ENCODE measurements at places on chromosomes 5 and 9.
A peak's percentile ranks its signal among the peaks of the same experiment; 100 is the strongest.

GRCh38 chr9:93154293-93154903 lies 20.3 kb upstream of the NINJ1 start:
- no peak for DNase-seq

DNA sequence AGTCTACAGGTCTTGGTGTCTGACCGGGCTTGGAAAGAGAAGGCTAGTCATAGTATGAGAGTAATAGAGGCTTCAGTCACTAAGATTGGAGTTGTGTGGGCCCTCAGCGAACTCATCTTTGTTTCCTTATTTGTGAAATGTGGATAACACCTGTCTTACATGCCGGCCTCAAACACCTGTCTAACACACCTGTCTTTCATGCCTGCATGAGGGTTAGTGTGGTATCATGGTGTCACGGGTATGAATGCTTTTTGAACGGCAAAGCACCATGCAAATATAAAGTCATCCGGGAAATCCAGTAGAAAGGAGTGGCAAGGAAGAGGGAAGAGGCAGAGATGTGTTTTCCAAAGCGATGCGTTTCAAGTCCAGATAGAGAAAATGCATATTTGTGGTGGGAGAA lies 25.5 kb downstream of the GRAMD2B start:
- DNase-seq, result no peak

GRCh38 chr5:73440262-73440661 lies 8.3 kb downstream of the FOXD1 start:
- DNase-seq, result no peak

GRCh38 chr9:82560457-82560904 lies 502.5 kb downstream of the RASEF start:
- no peak for DNase-seq

- no peak for DNase-seq
These were observed 182.9 kb downstream of the CD180 start for GRCh38 chr5:67013719-67014118.

GRCh38 chr5:170795154-170795553 lies 11.6 kb downstream of the GABRP start:
- no peak for DNase-seq

DNA sequence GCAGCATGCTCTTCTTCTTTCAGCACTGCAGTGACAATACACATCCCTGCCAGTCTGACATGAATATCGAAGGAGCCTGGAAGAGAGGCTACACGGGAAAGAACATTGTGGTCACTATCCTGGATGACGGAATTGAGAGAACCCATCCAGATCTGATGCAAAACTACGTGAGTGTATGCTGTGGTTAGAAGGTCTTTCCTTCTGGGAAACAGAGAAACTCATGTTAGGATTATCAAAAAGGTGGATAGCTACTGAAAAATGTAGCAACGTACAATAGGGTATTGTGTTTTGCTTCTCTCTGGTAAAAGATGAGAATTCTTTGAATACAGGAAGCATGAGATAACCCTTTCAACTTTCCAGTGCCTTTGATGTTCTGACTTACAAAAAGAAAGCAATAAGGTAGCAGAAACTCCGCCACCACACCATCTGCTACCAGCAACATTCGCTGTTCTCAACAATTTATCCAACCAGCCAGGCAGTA lies 133.3 kb downstream of the PCSK5 start:
- DNase-seq, result no peak

- no peak for DNase-seq
These were observed 39.7 kb upstream of the RNU6ATAC start for GRCh38 chr9:134204041-134204440.

DNA sequence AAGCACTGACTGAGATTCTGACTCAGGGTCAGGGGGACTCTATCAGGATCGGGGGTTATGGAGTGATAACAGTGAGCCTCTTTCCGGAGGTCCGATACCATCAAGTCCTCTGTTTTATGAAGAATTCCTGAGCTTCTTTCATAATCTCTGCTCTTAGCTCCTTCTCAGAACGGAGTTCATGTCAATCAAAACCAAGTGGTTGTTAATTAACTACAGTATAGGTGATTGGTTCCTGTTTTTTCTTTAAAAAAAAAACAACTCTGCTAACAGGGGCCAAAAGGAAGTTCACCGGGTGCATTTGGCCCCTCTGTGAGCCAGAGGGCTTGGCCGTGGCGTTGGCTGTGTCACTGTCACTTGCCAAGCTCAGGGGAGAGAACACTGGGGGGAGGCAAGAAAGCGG lies 4.0 kb downstream of the GFI1B start:
- no peak for DNase-seq

- DNase-seq, result no peak
These were observed 358.9 kb upstream of the RFX3 start for GRCh38 chr9:3884736-3885135.

- no peak for DNase-seq
These were observed 713 bp downstream of the MOB3B start for GRCh38 chr9:27528886-27529315.

- DNase-seq, result no peak
These were observed 199.4 kb upstream of the ST8SIA4 start for GRCh38 chr5:101102506-101102905.

- DNase-seq, result no peak
These were observed 17.4 kb downstream of the GPRIN1 start for GRCh38 chr5:176592573-176592972.

- DNase-seq, result peak; percentile 82
These were observed 680 bp downstream of the GPX8 start for GRCh38 chr5:55160493-55161209.

GRCh38 chr5:53984971-53985370 lies 325.4 kb downstream of the ARL15 start:
- no peak for DNase-seq

GRCh38 chr9:23811633-23812032 lies 14.4 kb downstream of the ELAVL2 start:
- no peak for DNase-seq

- DNase-seq, result no peak
These were observed 43.6 kb upstream of the IPPK start for GRCh38 chr9:92713528-92713927.

- DNase-seq, result no peak
These were observed 234.6 kb downstream of the GABRB2 start for GRCh38 chr5:161311965-161312364.

DNA sequence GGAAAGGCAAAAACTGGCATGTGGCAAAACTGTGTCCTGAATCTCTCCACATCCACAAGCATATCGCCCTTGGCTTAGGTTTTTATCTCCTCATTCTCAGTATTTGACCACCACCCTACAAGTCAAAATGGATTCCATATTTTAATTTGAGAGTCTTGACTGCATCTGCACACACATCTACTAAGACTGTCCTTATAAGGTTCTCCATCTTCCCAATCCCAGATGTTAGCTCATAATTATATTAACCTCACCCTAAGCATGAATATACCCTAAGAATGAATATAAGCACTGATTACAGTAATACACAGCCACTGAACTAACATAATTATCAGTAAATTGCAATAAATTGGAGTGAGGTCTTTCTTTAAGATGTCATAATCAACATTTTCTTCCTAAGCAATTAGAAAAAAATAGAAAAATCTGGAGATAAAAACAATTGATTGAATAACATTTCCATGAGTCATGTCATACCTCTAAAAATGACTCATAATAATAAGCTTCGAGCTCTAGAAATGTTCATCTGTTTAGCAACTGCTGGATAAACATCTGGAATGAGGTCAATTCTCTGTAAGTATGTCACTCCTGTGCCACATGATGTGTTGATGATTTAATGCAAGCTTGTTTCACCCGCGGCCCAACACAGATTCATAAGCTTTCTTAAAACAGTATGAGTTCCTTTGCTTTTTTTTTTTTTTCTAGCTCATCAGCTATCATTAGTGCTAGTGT lies 39.9 kb upstream of the PAM start:
- DNase-seq, result no peak

DNA sequence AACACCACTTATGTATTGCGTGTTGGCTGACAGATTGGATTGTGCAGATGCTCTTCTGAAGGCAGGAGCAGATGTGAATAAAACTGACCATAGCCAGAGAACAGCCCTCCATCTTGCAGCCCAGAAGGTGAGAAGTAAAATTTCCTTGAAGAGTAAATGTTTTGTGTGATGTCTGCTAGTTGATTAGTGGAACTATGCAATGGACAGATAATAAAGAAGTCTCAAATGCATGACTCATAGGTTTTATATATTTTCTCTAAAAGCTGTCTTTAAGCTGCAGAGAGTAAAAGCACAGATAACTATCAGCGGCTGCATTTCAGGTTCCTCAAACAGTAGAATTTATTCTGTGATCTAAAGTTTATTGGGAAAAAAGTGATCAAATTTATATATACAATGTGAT lies 27.4 kb downstream of the INVS start:
- no peak for DNase-seq

DNA sequence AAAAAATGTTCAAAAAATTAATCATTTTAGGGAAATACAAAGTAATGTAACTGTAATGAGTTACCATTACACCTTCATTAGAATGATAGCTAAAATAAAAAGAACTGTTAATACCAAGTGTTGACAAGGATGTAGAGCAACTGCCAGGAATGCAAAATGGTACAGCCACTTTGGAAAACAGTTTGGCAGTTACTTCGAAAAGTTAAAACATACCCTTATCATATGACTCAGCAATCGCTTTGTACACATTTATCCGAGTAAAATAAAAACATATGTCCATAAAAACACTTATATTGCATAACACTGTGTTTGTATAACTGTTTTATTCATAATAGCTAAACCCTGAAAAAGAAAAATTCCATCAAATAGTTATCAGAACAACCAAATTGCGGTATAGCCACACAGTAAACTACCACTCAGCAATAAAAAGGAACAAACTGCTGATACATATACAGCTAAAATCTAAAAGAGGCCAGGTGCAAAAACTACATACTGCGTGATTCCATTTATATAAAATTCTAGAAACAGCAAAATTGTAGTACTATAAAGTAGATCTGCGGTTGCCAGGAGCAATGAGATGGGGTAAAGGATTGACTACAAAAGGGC lies 61.7 kb downstream of the RFX3 start:
- DNase-seq, result no peak

DNA sequence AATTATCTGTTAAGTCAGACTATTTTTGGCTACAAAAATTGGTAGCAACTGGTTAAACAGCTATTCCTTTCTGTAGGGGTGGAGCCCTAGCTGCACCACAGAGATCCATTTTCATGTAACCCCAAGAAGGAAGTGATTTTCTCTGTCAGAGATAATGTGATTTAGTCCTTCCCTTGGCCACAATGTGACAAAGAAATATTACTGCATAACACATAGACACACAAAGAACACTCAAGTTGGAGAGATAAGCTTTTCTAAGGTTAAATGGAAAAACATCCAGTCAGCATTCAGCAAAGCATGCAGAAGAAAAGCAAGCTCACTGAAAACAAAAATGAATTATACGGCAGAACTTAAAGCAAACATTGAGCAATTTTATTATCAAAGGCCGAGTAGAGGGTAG lies 227.8 kb upstream of the CDH9 start:
- DNase-seq, result no peak

GRCh38 chr5:154779105-154779504 lies 23.9 kb downstream of the LARP1 start:
- DNase-seq, result no peak

GRCh38 chr5:9297134-9297533 lies 248.7 kb downstream of the SEMA5A start:
- no peak for DNase-seq

DNA sequence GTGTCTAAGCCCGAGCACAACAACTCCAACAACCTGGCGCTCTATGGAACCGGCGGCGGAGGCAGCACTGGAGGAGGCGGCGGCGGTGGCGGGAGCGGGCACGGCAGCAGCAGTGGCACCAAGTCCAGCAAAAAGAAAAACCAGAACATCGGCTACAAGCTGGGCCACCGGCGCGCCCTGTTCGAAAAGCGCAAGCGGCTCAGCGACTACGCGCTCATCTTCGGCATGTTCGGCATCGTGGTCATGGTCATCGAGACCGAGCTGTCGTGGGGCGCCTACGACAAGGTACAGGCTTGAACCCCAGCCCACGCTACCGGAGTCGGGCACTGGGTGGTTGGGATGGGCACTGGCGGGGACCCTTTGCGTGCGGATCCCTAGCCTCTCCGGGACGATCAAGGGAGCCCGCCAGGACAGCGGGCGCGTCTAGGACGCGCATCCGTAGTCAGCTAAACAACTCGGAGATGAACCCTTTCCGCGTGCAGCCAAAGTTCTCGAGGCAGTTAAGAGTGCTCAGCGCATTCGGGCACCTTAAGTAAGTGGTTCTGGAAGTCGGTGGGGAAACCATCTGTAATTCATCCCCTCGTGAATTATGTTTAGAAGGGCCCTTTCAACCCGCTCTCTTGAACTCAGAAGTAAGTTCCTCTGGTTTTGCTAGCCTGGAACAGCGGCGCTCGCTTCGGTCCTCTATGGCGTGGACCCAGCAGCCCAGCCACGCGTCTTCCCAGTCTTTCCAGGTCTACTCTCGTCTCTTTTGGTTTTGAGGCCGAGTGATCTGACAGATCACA lies 1.3 kb downstream of the KCNN2 start:
- DNase-seq, result no peak

DNA sequence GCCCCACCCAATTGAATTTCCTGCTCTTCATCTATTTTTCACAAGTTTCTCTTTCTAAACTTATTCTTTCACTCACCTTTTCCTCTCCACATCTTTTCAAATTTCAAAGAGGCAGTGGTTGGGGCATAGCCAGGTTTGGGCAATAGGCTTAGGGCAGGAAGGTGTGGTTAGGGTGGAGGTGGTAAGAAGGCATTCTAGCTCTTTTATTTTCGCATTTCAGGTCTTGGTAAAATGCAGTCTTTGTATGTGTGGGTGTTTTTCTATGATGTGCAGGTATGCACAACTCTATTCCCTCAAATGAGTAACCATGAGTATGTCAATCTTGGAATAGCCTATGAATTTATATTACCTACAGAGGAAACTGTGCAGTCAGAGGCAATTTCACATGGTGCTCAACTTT lies 129.8 kb upstream of the IFNE start:
- DNase-seq, result no peak

DNA sequence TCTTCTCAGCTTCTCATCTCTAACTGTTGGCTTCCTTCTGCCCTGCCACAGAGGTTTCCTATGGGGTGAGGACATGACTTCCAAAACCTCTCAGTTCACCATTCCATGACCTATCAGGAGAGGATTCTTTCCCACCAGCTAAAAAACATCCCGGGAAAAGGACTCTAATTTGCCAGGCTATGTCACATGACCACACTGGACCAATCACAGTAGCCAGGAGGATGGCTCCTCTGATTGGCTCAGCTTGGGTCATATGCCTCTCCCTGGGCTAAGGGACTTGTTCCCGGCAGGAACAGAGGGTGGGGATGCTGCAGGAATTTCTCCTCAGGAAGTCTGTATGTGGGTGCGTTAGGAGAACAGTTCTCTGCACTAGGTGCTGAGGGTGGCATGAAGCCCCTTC lies 40.3 kb upstream of the XPA start:
- DNase-seq, result no peak

DNA sequence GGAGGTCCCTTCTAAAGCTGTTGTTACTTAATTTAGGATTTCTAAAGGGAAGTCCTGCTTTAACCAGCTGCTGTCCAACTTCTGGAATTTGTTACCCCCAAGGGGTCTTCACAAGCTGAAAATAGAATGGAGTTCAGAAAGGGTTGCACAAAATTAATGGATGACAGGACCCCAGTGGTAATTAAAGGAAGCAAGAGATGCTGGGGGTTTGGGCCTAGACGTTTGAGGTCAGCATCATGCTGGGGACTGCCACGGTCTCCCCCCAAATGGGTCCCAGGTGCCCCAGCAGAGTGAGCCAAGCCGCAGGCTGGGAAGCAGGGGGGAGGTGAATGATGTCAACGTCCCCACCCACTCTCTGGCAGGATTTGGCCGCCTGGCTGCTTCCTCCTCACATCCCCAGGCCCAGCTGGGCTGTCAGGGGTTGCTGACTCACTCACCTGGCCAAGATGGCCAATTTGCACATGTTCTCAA lies 97.5 kb upstream of the ARAP3 start:
- no peak for DNase-seq

- no peak for DNase-seq
These were observed 146.0 kb downstream of the LIFR start for GRCh38 chr5:38410304-38410990.

- DNase-seq, result no peak
These were observed 12.8 kb upstream of the MGAT1 start for GRCh38 chr5:180815293-180815917.

Measured in SK-N-MC (cell line).